ENCODE measurements at places on chromosomes 2 and 18.

DNA sequence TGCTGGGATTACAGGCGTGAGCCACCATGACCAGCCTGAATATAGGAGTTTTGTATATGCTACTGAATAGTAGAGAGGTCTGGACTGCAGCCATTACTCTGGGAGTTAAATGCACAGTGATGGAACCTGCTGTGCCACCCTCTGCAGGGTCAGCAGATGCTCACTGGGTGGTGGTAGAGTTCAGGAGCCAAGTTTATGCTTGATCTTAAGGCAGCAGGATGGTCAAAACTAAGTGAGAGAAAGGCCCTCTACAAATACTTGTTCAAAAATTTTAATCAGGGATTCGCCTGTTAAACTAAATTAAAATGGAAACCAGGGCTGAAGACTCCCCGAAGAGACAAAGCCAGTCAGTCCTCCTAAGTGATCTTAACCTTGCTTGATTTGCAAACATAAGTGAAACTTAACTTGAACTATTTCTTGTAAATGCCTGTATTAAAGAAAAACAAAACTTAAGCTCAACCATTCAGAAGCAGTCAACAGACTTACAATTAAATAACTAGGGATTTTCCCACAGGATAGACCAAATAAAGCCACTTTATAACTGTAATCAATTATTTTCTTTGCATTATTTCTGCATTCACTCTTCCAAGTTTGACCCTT, 4.2 kb upstream of the WDFY1 start:
- DNase-seq, result no peak

GRCh38 chr2:144329472-144329871, 190.4 kb downstream of the ZEB2 start:
- no peak for DNase-seq

GRCh38 chr2:99836690-99837605, 305.4 kb downstream of the AFF3 start:
- DNase-seq, result no peak

- DNase-seq, result no peak
These were observed 220.5 kb upstream of the RAB6C start for GRCh38 chr2:129758784-129759471.

GRCh38 chr18:42287047-42287446, 332.0 kb downstream of the PIK3C3 start:
- no peak for DNase-seq

DNA sequence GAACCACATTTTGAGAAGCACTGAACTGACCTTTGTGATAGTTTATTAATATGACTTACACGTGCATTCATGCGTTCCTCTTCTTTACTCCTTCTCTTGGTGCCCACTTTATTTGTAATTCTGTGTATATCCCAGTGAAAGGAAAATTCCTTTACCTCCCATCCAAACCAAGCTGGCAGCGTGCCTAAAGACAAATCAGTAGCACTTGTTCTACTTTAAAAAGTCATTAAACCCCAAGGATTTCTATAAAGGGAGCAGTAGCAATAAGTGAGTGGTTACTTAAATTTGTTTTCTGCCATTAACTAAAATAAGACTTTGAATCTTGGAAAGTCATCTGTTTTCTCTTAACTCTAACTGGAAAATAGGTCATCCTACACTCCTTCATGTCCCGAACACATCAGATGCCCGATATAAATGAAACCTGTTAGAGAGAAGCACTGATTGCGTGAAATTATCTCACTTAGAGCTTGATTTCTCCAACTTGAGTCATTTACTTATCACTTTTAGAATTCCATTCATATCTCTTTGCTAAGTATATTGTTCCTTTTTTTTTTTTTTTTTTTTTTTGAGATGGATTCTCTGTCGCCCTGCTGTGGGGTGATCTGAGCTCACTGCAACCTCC, 10.7 kb downstream of the PIK3C3 start:
- DNase-seq, result no peak

- peak; percentile 80 for DNase-seq
These were observed 36.2 kb downstream of the CHST10 start for GRCh38 chr2:100381240-100381639.

GRCh38 chr2:227942021-227942420, 70.6 kb downstream of the DAW1 start:
- DNase-seq, result no peak

- DNase-seq, result no peak
These were observed 6.5 kb downstream of the SCN3A start for GRCh38 chr2:165197346-165197745.

DNA sequence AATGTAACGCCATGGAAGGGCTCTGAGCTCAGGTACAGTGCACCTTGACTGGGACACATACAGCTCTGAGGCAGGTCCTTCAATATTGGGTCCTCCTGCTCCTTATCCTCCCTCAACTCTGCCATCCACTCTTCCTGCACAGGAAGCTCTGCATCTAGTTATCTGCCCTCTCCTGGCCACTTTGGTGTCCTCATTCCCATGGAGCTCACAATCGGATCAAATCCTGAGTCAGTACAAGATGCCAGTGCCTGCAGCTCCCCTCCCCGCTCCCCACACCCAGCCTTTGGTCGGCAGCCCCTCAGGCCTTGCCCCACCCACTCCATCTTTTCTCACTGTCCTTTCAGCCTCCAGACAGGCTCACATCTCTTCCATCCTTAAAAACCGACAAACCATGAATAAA, 58.0 kb downstream of the LRRFIP1 start:
- DNase-seq, result no peak

GRCh38 chr2:175206866-175207265, 25.4 kb upstream of the ATP5MC3 start:
- no peak for DNase-seq

DNA sequence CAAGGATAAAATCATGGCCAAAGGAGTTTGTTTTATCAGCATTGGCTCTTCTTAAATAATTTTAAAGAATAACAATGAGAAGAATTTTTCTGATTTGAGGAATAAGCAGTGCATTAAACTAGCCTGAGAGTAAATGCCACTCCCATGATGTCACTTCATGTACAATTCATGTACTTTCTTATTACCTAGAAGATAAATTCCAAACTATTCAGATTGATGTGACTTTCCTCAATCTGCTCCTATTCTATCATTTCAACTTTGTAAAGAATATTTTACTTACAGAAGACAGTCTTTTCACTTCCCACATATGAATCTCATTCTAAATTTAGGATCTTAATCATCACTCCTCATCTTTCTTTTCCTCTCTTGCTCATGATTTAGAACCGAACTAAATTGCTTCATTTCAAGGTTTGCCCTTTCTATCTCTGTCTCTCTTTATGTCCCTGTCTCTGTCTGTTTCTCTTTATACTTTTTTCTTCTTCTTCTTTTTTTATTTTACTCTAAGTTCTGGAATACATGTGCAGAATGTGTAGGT, 1142.0 kb upstream of the PIK3C3 start:
- DNase-seq, result no peak
